T-helper 17 cell (primary cell): ENCODE measurements at places on chromosomes 6 and 20. TPM values are rescaled to one million over a fixed set of nuclear protein-coding genes. Genes with fewer than 3 reads are reported as not detected.

GRCh38 chr20:51600016-51600420 lies 57.5 kb upstream of the NFATC2 start:
- no peaks in the 10 kb centered on the region for H3K36me3 ChIP-seq
- no peak overlapping the region for H3K27ac ChIP-seq
- peaks cover 60% of the 10 kb centered on the region for H3K27me3 ChIP-seq
- DNase-seq: no peak
- peaks cover 4% of the 10 kb centered on the region for H3K4me1 ChIP-seq

DNA sequence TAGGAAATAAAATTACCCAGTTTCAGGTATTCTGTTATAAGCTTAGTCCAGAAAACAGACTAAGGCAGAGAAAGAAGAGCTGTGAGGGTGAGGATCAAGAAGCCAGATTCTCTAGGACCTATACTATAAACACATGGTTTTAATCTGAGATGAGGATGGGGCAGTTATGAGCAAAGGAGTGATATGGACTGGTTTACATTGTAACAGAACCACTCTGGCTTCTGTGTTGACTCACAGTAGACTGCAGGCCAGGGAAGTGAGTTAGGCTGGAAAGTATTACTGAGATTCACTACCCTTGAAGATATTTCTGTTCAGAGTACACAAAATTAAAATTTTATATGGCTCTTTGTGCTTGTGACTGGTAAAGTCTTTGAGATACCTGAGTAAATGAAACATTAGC lies 3.2 kb upstream of the RWDD1 start:
- H3K4me3 ChIP-seq: no peak overlapping the region
- DNase-seq: no peak
- H3K27ac ChIP-seq: no peak overlapping the region
- no peaks in the 10 kb centered on the region for H3K36me3 ChIP-seq
- peaks cover 20% of the 10 kb centered on the region for H3K4me1 ChIP-seq

DNA sequence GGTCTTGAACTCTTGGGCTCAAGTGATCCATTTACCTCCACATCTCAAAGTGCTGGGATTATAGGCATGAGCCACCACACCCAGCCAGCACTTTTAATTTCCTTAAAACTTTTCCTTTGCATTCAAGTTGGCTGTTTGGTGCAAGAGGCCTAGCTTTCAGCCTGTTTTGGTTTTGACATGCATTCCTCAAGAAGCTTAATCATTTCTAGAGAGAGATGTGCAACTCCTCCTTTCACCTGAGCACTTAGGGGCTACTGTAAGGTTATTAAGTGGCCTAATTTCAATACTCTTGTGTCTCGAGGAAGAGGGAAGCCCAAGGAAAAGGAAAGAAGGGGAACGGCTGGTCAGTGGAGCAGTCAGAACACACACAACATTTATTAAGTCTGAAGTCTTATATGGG lies 13.8 kb upstream of the BLOC1S5 start:
- H3K4me3 ChIP-seq: no peak overlapping the region
- no peak overlapping the region for H3K27ac ChIP-seq

GRCh38 chr6:79872303-79872702 lies 75.0 kb downstream of the ELOVL4 start:
- H3K4me1 ChIP-seq: peaks cover 10% of the 10 kb centered on the region
- no peak overlapping the region for H3K4me3 ChIP-seq
- no peak overlapping the region for H3K27ac ChIP-seq
- H3K27me3 ChIP-seq: peaks cover 31% of the 10 kb centered on the region
- peaks cover 2% of the 10 kb centered on the region for H3K36me3 ChIP-seq

MUCL3 gene
- total RNA-seq: not detected

TCEA2 gene
- total RNA-seq: 20.0 TPM
